ENCODE measurements at places on chromosomes 4 and X.

DNA sequence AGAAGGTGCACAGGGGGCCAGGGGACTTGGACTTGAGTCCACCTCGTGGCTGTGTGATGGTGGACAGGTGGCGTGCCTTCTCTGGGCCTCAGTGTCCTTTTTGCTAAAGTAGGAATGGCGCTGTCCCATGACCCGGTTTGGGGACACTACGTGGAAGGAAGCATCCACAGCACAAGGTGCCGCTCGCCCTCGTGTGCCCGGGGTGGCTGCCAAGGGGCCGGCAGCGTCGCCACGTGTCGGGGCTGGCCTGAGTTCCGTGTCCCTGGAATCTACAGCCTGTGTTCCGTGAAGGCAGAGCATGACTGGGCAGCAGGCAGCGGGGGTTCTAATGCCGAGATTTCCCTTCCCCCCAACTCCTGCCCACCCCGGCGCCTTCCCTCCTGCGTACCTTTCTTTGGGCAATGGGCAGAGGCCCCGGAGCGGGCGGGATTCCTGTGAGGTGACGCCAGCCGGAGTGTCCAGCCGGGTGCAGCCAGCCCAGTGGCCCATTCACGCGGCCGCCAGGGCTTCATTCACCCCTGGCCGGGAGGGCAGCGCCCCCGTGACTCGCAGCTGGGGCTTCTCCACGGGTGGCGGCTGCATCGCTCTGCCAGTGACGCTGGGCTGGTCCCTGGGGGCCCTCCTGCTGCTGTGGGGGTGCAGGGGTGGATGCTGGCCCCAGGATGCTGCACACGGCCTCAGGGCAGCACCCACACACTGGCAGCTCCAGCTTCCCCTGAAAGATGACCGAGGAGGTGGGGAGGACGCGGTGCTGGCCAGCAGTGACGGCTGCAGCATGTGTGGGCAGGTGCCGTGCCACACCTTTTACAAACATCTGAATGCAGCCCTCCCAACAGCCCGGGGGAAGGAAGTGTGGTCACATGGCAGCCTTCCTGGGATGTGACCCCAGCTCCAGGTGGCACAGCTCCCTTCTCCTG is 21.2 kb downstream of the DOK7 start:
- no peak for DNase-seq

- DNase-seq, result no peak
These were observed 190.9 kb upstream of the GATB start for GRCh38 chr4:151951671-151952050.

DNA sequence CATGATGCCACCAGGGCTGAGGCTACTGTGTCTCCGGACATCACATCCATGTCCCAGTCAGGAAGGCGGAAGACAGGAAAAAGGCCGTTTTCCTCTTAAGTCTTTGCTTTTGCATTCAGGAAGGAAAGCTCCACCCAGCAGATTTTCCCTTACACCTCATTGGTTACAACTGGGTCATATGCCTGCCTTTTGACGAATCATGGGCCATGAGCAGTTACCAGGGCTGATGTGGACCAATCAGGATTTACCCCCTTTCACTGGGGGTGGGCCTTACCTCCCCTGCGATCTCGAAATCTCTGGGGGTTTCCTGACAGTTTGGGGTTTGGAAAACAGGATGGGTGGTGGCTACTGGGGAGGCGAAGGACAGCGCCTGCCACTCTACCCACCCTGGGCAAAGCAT is 52.5 kb upstream of the GRPEL1 start:
- no peak for DNase-seq

DNA sequence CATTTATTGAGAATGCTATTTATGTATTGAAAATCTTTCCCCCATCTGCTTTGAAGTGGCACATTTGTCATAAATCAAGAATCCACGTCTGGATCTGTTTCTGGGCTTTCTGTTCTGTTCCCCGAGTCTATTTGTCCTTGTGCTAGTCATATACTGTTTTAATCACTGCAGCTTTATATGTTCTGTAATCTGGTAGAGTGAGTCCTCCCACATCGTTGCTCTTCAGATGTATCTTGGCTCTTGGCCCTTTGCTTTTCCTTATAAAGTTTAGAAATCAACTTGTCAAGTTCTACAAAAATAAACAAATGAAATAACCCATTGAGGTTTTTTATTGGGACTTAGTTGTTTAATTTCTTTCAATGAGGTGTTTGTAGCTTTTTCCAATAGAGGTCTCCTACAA is 29.0 kb downstream of the LONRF3 start:
- no peak for DNase-seq

DNA sequence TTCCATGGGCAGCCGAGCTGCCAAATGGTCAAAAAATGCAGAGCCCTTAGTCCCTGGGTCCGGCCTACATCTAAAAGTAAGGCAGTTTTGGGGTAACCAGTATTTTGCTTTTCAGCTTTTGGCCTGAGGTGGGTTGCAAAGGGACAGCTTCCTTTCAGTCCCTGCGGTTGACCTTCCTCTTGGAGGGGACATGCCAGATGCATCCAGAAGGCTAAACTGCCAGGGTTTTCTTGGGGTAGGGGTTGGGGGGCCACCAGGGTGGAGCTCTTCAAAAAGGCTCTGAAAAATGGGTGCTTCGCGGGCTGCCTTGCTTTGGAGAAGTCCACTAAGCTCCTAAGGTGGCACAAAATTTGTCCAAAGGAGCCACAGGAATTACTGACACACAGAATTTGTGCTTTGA is 120.7 kb downstream of the UBE2K start:
- DNase-seq, result no peak

DNA sequence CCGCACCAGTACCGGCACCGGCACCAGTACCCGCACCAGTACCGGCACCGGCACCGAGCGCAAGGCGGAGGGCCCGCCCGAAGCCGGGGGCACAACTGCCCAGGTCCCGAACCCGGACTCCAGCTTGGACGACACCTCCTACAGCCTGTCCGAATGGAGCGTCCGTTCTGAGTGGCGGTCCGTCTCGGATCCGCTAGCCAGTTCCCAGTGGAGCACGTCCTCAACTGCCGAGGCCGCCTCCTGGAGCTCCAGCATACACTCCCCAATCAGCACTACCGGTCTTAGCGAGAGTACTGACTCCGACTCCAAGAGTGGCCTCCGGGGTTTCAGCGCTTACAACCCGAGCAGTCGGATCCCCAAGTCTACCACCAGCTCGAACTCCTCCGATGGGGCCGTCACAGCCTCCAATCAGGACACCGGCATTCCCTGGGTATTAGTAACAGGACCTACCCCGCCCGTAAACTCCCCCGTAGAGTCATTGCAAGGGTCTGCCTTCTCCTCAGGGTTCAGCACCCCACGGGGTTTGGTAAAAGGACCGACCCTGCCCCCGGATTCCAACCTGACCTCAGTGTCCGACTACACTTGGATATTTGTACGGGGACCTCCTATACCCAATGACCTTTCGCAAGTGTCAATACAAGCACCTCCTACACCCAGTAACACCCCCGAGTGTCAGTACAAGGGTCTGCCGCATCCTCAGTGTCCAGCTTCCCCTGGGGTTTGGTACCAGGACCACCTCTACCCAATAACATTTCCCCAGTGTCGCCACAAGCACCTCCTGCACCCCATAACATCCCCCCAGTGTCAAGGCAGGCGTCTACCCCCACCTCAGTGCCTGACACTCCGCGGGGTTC is 721 bp upstream of the MAOA start:
- DNase-seq, result peak; percentile 42

- no peak for DNase-seq
These were observed 7.9 kb downstream of the MAGEB18 start for GRCh38 chrX:26146024-26146423.

- DNase-seq, result no peak
These were observed 109.4 kb downstream of the GPR143 start for GRCh38 chrX:9656277-9656676.

- DNase-seq, result no peak
These were observed 34.2 kb downstream of the ATXN3L start for GRCh38 chrX:13285693-13286092.

GRCh38 chr4:29002151-29002550 is 1718.0 kb upstream of the PCDH7 start:
- peak; percentile 40 for DNase-seq

GRCh38 chr4:183627979-183628588 is 30.9 kb downstream of the RWDD4 start:
- no peak for DNase-seq

GRCh38 chr4:186881521-186882220 is 158.0 kb upstream of the FAT1 start:
- no peak for DNase-seq

DNA sequence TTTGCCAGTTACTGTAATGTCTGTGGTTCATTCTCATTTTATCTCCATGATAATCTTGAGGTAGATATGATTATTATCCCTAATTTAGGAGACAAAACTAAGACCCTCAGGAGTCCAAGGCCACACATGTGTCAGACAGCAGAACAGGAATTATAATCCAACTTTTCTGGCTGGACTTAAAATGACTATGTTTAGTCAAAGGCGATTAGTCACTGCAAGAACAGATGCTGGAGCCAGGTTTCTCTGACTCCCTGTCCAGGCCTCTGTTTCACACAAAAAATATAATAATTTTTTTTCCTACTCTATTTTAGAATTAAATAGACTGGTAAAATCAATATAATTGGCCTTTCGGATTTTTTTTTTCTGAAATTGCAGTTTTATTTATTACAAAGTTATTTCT is 56.7 kb upstream of the TMEM131L start:
- DNase-seq, result peak; percentile 71

DNA sequence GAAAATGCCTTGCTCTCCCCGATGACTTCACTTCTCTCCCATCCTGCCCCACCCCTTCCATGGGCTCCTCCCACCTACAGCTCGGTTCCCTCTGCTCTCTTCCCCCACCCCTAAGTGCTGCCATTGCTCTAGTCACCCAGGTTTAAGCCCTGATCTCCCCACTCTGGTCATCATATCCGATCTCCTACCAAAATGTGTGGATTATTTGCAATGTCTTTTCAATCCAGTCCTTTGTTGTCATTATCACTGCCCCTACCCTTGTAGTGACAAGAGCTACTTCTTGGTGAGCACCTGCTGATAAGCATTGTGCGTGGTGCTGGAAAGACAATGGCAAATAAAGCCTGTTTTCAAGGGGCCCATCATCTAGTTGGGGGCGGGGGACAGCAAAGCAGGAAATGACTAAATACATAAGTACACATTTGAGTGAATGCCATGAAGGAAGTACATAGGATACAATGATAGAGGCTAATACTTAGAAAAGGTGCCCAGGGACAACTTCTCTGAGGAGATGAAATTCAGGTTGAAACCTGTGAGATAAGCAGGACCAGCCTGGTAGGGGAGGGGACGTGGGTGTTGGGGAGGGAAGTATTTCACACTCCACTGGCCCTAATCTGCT is 63.8 kb downstream of the DLG3 start:
- peak; percentile 21 for DNase-seq

GRCh38 chr4:134518574-134519217 is 317.1 kb upstream of the PABPC4L start:
- DNase-seq, result no peak

- DNase-seq, result no peak
These were observed 645.7 kb downstream of the TLL1 start for GRCh38 chr4:166518776-166519175.

DNA sequence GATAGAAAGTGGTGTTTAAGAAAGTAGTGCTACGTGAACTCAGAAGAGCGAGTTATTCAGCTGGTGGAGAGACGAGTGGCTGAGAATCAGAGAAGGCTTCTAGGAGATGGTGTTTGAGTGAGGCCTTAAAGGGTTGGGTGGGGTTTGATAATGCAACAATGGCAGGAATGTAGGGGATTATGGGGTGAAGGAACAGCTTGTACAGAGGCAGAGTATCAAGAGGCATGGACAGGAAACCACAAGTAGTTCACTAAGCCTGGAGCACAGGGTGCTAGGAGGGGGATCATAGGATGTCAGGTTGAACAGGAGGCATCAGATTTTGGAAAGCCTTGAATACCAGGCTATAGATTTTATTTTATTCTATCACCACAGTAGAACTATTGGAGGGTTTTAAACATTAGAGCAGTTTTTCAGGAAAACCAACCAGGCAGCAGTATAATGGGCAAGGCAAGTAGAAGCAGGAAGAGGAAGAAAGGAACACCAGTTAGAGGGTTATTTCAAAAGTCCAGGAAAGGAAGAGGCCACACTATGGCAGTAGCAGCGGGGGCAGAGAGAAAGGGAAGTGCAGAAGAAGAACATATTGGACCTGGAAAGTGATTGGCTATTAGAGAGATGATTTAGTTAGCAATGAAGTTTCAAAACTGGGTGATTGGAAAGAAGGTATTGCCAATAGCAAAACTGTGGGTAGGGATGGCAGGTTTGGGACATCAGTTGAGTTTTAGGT is 99.2 kb downstream of the DOCK11 start:
- no peak for DNase-seq

- no peak for DNase-seq
These were observed 711.0 kb downstream of the C4orf33 start for GRCh38 chr4:129806986-129807385.

GRCh38 chrX:135982860-135983259 is 2.4 kb upstream of the SLC9A6 start:
- no peak for DNase-seq

DNA sequence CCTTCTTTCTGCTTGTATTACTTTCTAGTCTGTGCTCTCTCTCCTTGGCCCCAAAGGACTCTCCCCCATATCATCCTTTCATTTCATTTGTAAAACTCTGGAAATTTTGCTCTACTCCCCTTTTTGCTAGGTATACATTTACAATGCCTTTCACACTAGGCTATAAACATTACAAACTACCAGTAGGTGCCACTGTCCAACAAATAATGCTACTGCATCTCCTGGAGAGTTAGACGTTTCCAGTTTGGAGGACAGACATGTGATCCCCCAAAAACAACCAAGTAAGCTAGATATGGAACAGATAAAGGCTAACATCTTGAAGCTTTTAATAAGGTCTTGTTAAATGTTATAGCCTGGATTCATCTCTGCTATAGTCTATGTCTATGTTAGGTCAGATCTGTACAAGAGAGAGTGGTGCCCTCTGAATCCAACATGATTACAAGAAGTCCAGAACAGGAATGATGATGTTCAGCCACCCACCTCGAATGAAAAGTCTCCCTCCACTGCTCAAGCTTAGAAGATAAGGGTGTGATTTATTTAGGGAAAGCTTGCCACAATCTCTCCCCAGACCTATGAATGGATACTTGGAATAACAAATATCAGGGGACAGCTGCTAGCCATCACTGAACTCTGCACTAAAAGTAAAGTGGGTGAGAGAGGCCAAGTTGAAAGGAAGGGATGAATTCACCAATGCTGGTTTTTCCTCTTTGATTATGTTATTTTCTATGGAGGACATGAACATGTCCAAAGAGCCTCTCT is 14.3 kb downstream of the CBR4 start:
- DNase-seq, result no peak

- no peak for DNase-seq
These were observed 35.4 kb upstream of the UGT2A3 start for GRCh38 chr4:68987007-68987406.

GRCh38 chrX:120759685-120760084 is 116.0 kb downstream of the CT47B1 start:
- no peak for DNase-seq

DNA sequence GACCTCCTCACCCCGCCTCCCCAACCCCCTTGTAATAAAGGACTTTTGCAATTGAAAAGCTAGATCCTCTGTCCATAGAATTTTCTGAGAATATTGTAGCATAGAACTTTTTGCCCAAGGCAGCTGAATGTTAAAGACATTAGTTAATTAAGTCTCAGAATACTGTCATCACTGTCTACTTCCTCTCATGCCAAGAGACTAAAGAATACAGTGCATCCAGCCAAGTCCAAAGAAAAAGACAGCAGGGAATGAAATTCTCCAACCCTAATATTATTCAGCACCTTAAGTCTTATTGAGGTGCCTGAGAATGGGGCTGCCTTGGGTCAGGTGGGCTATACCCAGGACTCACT is 313.3 kb upstream of the GATB start:
- no peak for DNase-seq

Data from OCI-M1 (cell line).